Activated T-helper 9 cell treated with anti-CD3 and anti-CD28 coated beads, Interleukin-2, amount 50 U/mL, for 16 hours (primary cell): ENCODE measurements at places on chromosomes 3 and 15.

GRCh38 chr15:29903785-29904464 is 81.7 kb upstream of the TJP1 start:
- DNase-seq = no peak

DNA sequence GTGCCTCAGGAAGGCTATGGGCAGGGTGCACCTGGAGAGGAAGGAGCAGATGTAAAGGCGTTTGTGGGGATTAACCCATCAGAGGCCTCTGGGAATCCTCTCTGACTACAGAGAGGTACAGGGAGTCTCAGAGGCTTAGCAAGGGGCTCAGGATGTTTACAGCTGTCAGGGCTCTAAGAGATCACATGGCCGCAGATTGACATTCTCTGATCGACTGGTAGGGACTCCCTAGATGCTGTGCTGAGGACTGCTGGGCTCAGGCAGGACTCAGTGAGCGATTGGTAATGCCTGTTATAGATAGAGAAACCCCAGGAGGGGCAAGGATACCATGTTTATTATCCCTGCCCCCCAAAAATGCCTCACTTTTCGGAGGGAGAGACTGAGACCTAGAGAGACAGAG is 103.5 kb downstream of the CORO2B start:
- DNase-seq = no peak

DNA sequence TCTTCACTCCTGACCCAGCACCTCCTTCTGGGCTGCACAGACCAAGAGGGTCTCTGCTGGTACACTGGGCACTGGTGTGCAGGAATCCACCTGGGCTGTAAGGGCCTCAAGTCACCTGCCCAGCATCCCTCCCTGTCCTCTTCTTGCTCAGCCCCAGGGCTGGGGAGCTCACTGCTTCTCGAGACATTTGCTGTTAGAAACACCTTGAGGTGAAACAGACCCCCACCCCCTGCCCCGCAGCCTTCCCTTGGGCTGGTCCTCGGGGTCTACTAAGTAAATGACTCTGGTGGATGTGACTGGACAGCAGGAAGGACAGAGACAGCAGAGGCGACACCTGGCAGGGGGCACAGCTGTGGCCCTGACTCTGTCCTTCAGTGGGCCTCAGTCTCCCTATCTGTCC is 29.1 kb downstream of the LOXL1 start:
- no peak for DNase-seq

- no peak for DNase-seq
Observed at GRCh38 chr3:194422188-194422587, 23.1 kb upstream of the GP5 start.

DNA sequence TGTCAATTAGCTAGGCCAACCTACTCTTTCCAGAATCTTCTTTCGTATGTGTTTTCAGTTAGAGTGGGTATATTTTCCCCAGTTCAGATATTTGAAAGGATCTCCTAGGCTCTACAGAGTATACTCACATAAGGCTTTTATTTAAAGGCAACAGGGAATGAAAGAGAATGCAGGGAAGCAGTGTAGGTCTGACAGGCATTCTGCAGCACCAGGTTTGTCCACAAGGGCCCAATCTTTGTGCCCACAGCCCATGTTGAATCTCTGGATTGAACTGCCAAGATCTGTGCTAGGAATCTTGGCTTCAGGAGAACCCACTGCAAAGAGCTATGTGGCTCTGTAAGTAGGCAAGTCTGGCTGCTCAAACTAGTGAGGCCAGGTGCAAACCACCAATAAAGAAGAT is 24.2 kb upstream of the GALNT15 start:
- DNase-seq = no peak

DNA sequence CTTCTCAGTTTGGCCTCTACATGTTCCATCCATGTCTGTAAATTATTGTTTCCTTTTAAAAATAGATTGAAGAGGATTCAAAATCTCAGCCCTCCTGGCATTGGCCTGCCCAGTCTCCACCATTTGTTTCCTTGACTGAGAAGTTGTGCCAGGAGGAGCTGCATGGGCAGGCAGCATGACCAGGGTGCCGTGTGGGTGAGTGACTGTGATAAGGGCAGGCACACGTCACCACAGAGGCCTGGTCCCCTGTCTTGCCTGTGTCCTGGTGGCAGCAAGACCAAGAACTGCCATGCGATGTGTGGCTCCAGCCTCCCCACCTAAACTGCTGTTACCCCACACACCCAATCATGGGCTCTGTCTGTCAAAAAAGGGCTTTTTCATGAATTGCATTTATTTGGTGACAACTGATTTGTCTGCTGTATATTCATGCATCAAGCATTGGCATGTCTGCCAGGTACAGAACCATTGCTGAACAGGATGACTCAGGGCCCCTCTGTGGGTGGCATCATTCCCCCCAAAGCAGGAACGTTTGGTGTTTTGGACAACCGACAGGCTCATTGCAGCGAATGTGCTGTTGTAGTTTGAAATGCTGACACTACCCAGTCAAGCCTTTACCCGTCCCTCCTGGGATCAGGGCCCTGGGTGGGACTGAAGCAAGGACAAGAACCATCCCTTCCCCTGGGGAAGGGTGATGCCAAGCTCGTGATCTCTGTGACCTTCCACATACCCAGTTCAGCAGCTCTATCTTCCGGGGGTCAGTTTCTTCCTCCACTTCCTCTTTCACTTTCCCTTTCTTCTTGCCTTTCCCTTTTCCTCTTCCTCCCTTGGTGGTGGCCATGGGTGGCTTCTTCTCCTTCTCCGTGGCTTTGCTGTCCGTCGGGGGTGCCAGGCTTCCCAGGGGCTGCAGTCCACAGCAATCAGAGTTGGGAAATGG is 51.6 kb downstream of the TRPM1 start:
- DNase-seq = no peak

DNA sequence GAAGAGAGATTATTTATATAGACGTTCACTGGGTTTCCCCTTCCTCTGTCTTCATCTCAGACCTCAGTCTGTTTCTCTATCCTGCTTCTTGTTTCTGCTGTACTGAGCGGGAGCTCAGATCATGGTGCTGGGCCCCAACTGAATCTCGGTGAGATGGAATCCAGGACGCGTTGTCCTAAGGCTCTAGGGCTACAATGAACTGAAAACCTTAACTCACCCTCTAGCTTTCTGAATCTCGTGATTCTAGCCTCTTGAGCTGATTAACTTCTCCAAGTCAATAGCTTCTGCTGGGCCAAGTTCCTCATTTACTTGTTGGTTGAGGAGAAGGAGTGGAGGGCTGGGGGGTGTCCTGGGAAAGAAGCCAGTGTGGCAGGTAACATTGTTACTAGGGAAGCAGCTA is 32.7 kb upstream of the MAP3K13 start:
- DNase-seq = no peak

DNA sequence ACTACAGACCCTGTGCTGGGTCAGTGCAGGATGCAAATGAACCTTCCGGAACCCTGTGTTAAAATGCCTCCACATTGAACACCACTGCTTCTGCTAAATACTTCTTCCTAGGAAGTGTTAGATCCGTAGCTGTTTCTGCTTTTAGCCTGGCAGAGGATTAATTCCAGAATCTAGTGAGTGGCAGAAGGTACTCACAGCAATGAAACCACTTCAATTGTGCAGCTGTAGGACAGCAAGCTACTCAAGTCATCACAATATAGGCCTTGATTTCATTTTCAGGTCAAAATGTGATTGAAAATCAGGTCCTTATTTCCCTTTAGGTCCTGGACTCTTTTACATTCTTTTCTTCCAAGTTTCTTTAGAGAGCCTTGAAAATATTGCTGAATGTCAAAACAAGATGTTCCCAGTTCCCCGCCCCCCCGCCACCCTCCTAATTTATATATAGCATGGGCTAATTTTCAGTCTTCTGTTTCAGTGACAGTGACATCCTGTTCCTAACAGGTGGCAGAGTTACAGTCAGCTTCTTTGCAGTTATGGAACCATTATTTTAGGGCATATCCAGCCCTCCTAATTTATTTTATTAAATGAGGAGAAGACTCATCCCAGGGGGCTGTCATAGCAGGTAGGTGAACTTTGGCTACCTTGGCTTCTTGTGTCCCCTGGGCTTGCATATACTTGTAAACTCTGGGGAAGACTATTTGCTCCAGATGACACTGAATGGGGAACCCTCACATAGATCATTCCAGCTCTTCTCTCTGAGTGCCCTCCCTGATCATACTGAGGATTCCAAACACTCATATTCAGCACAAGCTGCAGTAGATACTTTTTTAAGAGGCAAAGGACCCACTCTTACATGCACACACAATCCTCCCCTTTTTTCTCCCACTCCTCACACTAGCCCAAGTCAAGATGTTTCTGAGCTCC is 28.0 kb upstream of the ARNT2 start:
- no peak for DNase-seq

DNA sequence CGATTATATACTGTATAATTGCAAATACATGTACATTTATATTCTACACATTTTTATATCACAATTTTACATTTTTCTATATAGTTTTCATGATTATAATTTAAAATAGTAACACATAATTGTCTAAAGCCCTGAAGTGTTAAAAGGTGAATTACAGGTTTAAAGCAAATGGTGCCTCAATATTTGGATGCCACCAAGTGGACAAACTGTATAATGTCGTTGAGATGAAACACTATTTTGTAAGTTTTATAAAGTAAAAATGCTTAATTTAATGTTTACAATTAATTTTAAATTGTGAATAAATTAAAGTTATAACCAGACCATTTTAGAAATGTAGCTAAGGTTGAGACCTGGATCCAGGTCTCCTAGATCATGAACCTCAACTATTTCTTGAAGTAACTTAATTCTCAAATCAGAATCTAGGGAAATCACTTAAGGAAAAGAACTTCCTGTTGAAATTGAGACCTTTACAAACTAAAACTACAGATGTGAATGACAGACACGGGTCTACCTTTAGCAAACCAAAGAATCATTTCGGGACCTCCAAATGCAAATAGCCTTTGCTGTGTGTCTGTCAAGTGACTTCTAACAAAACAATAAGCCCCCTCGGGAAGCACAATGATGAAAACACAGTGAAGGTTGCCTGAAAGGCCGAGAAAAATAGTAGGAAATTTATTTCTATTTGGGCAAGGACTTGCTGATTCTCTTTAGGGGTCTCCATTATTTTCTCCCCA is 37.8 kb downstream of the EHHADH start:
- no peak for DNase-seq

DNA sequence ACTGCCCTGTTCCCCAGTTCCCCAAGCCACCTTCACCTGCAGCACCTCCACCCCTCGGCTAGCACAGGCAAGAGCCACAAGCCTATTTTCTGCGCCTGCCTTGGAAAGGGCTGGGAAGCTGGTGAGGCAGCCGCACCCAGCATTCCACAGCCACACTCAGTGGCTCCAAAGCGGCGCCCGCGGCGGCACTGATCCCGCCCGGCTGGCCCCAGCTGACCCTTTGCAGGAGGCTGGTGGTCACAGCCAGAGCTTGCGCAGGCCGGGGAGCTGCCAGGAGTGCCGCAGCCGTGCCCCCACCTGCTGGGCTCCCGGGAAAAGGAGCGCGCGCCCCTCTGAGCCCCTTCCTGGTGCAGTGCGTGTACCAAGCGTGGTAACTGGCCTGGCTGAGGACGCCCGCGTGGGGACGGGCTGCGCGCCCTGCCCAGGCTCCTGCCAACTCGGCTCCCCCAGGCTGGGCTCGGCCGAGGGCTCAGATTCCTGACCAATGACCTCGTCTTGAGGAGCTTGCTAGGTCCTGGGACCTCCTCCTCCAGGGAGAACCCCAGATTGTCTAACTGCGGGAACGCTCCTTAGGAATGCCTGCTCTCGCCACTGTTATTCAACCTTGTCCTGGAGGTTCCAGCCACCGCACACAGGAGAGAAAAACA is 13.3 kb downstream of the GRAMD2A start:
- no peak for DNase-seq

- no peak for DNase-seq
Observed at GRCh38 chr15:46080016-46080415, 445.2 kb downstream of the SQOR start.

GRCh38 chr3:145776782-145777408 is 384.1 kb downstream of the PLOD2 start:
- DNase-seq = no peak

- no peak for DNase-seq
Observed at GRCh38 chr3:99313485-99313884, 324.9 kb upstream of the COL8A1 start.

DNA sequence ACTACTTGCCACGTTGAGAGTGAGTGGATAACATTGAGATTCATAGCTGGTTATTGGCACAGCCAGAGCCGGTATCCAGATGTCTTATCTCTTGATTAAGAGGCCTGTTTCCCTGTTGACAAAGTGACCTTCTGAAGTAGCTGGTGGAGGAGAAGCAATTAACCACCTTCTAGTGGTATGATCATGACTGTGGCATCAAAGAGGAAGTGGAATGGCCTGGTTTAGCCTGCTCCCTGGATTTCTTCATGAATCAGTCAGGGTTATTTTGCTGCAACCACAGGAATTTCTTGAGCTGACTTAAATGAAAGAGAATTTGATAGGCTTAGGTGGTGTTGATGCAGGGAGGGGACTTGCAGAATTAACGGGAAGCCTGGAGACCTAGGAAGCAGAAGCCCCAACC is 398.3 kb downstream of the MFSD1 start:
- no peak for DNase-seq

DNA sequence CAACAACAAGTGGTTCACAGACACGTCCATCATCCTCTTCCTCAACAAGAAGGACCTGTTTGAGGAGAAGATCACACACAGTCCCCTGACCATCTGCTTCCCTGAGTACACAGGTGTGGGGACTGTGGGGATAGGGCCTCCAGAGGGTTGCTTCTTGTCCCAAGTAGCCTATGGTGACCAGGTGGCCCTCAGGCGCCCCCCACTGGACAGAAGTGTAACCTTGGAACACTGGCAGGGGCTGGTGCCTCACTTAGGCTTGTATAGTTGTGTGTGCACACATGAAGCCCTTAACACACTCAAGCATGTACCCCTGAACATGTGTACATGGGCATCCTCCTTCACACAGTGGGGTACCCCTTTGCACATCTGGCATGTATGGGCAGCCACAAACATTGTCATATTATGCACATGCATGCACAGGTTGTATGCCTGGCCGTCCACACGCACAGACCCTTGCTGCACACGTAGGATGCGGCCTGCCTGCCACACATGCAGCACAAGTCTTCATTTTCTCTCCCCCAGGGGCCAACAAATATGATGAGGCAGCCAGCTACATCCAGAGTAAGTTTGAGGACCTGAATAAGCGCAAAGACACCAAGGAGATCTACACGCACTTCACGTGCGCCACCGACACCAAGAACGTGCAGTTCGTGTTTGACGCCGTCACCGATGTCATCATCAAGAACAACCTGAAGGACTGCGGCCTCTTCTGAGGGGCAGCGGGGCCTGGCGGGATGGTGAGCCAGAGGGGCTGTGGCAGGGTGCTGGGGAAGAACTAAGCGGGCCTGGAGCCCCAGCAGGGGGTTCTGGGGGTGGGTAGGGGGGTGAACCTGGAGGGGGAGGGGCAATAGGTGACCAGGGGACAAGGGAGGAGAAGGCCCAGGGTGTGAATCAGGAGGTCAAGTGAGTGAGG is 11.7 kb upstream of the SEMA3B start:
- DNase-seq = no peak

GRCh38 chr3:45553469-45553974 is 41.0 kb upstream of the LIMD1 start:
- no peak for DNase-seq

GRCh38 chr15:64525828-64526530 is 65.6 kb downstream of the ZNF609 start:
- DNase-seq = no peak

DNA sequence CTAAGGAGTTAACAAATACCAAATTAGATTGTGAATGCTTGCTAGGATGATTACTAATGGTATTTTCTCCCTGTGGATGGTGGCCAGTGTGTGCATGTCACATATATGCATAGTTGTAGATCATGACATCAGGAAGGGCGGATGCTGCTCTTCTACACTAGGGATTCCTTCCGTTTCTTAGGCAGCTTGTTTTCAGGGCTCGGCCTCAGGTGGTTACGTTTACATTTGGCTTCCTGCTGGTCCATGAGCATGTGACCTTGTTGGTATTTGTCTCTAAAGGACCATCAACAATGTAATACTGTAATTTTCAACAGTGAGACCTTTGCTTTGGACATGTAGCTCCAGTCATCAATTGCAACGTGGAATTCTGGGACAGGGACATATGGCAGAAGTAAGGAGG is 221.4 kb downstream of the NR1D2 start:
- DNase-seq = no peak
